AML-193 (cell line): ENCODE measurements at places on chromosomes 1 and 21.

GRCh38 chr1:112862753-112863426 lies 93.1 kb downstream of the SLC16A1 start:
- DNase-seq = no peak

DNA sequence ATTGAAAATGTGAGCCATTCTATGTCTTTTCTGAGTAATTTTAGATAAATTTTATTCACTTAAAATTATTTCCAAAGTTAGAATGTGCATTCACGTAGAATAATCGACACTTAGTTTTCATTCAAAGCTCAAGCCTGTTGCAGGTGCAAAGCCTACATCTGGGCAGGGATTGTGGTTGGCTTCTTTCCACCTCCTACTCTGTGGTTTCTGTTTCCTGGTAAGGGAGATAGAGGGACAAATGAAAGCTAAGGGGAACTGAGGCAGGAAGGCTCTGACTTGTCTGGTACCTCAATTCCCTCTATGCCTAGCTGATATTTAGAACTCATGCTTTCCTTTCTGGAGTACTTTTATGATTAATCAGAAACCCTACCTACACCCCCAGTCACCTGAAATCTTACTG lies 251.2 kb upstream of the DPYD start:
- no peak for DNase-seq

GRCh38 chr1:3383679-3384078 lies 70.8 kb upstream of the ARHGEF16 start:
- no peak for DNase-seq

- peak; percentile 40 for DNase-seq
Measured at GRCh38 chr1:151594143-151594625, 17.7 kb upstream of the SNX27 start.

DNA sequence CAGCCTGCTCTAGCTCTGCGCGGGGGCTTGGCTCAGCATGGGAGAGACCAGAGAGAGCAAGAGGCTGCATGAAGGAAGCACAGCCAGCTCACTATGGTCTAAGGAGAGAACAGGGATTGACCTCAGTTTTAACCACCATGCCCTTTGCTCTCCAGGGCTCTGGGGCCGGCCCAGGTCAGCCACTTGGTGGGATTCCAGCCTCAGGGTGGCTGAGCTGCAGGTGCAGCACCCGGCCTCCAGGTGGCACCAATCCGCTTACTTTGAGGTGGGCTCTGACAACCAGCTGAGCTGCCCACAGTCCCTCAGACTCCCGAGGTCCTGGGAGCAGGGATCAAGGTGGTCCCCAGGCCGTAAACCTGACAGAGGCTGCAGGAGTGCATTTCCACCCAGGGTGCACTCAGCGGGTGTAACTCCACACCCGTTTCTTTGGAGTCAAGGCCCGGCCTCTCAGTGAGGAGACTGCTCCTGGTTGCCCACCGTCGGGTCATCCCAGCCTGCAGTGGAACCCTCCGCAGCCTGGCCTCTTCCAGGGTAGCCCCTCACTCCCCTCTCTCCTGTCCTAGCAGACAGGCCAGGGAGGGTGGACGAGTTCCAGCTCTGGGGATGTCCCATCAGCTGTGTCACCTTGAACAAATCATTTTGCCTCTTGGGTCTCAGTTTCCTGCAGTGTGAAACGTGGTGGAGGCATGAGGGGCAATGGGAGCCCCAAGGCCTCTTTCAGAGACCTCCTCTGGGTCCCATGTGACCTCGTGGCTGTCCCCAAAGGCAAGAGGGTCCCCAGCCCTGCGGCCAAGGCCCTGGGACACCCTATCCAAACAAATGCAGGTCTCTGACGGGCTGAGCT lies 607 bp upstream of the LGR6 start:
- DNase-seq = peak; percentile 23

GRCh38 chr1:197468543-197469175 lies 200.6 kb downstream of the CRB1 start:
- DNase-seq = no peak

DNA sequence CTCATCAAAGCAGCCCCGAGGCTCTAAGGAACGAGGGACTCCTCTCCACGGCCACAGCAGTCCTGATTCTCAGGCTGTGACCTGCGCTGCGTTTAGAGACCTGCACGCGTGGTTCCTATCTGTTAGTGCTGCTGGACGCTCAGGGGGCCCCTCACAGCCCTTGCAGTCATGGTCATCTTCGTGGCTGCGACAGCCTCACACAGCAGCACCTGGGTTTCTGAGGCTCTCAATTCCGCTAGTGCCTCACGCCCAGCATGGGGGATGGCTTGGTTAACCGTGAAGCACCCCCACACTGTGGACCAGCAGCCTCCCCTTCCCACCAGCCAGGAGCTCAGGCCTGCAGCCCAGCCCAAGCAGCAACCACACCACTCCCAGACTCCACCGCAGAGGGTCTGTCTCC lies 7.8 kb downstream of the MORN1 start:
- no peak for DNase-seq

DNA sequence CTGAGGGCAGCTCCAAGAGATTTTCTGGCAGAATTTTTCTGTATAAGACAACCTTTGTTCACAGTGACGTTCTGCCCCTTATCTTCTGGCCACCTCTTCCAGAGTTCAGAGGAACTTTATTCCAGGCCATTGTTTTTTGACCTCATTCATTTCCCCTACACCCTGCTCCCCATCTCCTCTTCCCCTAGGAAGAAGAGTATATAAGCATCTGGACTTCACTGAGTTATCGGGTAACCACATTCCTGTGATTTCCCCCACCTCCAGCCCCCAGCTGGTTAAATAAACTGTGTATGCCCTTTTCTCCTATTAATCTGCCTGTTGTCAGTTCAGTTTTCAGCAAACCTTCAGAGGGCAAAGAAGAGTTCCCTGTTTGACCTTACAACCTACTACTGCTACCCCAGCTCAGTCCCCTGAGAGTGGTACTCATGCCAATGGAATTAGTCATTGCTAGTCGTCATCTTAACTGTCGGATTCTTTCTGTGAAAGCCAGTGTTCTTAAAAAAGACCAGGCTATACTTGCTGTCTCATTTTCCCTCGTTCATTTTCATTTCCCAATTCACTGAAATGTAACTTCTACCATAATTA lies 14.3 kb upstream of the ALG14 start:
- DNase-seq = no peak

DNA sequence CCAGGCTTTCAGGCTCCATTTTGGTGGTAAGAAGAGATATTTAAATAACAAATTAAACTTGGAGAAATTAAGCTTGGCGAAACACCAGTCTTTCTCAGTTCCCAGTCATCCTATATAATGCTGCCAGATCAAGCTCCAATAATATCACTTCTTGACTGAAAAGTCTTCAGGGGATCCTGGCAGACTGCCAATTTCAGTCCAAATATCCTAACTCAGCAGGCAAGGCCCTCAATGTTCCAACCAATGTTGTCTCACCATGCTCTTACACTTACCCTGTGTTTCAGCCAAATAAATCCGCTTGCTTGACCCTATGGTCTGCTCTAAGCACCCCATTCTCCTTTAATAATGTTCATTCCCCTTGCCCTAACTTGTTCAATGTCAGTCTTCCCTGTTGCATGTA lies 39.9 kb upstream of the BCL10 start:
- no peak for DNase-seq

GRCh38 chr1:63987014-63987627 lies 213.3 kb downstream of the ROR1 start:
- DNase-seq = no peak

DNA sequence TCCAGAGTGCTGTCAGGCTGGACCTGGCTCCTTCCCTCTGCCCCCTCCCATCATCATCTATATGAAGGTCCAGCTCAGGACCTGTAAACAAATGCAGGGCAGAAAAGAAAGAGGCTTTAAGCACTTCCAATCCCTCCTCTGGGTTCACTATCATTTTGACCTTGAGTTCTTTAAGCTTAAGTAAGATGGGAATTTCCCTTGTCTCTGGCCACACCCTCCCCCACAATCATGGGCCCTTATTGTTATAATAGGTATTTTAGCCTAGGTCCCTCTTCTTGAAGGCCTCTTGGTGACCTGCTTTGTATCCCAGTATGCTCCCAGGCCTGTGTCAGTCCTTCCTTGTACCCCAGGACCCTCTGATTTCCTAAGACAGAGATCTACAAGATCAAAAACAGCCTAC lies 45.1 kb upstream of the EPS15 start:
- DNase-seq = no peak

GRCh38 chr21:34883491-34884271 lies 165.4 kb downstream of the RUNX1 start:
- DNase-seq = no peak

DNA sequence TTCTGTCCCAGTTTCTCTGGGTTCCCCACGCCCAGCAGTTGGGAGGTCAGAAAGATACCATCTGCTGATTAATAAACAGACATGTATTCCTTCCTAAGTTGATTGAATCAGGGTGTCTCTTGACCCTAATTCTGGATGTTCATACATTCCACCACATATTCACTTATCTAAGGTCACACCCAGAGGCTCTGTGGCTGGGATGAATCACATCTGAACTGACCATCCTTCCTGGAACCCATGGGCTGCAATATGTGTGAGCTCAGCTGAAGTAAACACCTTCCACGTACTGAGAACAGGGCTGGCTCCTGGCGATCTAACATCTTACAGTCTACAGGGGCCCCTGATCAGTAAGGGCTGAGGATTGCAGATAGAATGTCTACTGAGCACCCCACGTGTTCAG lies 20.5 kb upstream of the TRABD2B start:
- DNase-seq = no peak

GRCh38 chr1:35536556-35537162 lies 20.5 kb downstream of the KIAA0319L start:
- DNase-seq = no peak

GRCh38 chr1:38558500-38559445 lies 300.8 kb downstream of the RRAGC start:
- no peak for DNase-seq

DNA sequence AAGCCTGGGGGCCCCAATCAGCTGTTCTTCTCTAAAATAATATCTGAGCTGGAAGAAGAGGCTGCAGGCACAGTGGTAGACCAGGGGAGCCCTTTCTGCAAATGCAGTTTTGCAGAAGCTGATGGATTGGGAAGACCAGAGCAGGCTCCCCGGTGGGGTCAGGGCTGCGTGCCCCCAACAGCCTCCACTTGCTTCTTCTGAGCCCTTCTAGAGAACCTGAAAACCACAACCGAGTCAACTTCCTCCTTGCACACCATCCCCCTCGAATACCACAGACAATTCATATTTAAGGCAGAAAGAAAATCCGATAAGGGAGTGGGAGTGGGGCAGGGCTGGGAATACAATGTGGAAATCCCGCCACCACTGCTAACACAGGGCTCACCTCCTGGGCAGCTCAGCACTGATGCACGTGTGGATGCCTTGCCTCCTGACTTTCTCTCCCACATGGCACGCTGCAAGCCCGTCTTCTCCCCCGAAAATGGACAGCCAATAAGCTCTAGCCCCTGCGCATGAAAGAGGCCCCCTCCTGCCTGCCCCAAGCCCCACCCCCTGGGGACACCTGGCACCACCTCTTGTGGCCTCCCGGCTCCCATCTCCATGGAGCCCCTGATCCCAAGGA lies 25.4 kb upstream of the ALDH4A1 start:
- no peak for DNase-seq

DNA sequence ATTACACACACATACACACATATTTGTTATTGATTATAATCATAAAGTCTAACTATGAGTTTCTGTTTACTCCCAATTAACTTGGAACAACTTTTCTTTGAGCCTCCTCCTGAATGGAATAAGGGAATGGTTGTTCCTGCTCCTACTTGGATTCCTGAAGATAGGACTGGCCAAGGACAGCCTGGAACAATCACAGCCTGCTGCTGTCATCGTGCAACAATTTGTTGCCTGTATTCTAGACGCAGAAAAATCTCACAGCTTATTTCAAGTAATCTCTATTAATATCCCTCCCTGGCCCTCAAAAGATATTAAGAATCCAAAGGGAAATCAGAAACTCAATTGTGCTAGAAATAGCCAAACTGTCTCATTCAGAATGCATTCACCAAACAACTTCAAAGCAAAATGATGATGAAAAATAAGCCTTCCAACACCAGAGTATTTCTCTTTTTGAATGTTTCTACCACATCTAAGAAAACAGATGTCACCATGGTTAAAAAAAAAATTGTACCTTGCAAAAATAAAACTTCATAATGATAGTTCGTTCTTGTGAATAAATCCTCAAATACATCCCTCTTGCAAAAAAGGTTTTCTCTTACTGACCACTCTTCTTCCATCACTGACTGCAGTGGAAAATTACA lies 30.9 kb downstream of the RCAN1 start:
- DNase-seq = no peak

DNA sequence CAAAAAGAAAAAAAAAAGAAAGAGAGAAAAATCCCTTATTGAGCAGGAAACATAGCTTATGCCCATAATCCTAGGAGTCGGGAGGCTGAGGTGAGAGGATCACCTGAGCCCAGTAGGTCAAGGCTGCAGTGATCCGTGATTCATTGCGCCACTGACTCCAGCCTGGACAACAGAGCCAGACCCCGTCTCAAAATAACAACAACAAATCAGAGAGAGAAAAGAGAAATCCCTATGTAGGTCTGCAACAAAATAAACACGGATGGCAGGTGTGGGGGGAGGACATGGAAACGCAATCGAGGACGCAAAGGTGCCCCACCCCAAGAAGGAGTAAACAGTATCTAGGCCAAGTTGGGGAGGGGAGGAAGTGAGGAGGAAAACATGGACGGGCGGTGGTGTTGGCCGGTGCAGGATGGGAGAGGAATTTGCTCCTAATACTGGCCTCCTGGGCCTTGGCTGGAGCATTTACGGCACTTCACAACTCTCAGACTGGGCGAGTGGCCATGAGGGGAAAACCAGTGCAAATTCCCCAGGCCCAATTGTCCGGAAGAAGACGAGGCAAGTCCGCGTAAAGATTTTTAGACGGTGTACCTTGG lies 609 bp upstream of the CHTOP start:
- no peak for DNase-seq

- DNase-seq = no peak
Measured at GRCh38 chr1:10495952-10496351, 21.2 kb downstream of the PEX14 start.

GRCh38 chr1:92356956-92357355 lies 58.1 kb downstream of the RPAP2 start:
- no peak for DNase-seq

DNA sequence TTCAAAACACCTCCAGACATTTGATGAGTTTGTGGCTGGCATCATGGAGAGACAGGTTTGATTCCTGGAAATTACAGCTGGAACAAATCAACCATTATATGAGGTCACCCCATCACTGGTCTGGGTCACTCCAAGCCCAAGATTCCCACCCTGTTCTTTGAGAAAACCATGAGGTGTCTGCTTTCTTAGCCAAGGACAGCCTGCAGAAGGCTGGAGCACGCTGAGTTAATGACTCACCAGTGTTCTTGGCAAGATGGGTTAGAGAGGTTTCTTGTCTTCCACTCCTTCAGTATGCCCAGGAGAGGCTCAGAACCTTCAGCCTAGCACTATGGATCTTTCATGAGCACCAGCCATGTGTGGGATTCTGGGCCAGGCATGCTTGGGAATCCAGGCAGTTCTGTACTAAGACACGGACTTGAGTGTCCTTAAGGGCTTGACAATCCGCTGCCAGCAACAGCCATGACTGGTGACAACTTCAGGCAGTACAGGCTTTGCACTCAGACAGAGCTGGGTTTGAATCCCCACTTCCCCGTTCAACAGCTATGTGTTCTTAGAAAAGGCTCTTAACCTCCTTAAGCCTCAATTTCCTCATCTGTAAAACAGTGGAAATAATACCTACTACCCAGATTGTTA lies 43.9 kb downstream of the GRHL3 start:
- no peak for DNase-seq

GRCh38 chr1:7456722-7457082 lies 314.4 kb upstream of the VAMP3 start:
- DNase-seq = no peak
